ENCODE measurements at places on chromosomes 3 and 15.
A peak's percentile ranks its signal among the peaks of the same experiment; 100 is the strongest.

GRCh38 chr3:38907426-38907825, 91.4 kb upstream of the SCN10A start:
- no peak for DNase-seq

DNA sequence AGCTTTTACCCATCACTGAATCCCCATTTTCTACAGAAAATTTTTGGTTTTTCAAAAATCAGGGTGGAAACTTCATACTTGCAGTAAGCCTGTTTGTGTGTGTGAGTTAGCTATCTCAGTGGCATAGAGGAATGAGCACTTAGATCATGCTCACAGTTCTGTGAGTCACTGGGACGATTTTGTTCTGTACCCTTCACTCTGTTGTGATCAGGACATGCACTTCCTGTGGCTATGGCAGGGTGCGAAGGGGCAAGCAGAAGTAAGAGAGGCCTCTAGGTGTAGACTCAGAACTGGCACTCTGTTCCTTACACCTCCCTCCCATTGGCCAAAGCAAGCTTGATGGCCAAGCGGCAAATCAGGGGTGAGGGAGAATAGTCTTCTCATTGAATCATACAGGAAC, 11.6 kb downstream of the NIPA2 start:
- DNase-seq: no peak

- DNase-seq: peak; percentile 52
Measured at GRCh38 chr3:42387802-42388651, 22.4 kb downstream of the LYZL4 start.

GRCh38 chr3:40086890-40087883, 222.3 kb upstream of the EIF1B start:
- no peak for DNase-seq

- no peak for DNase-seq
Measured at GRCh38 chr15:75961331-75961730, 50.9 kb downstream of the NRG4 start.

DNA sequence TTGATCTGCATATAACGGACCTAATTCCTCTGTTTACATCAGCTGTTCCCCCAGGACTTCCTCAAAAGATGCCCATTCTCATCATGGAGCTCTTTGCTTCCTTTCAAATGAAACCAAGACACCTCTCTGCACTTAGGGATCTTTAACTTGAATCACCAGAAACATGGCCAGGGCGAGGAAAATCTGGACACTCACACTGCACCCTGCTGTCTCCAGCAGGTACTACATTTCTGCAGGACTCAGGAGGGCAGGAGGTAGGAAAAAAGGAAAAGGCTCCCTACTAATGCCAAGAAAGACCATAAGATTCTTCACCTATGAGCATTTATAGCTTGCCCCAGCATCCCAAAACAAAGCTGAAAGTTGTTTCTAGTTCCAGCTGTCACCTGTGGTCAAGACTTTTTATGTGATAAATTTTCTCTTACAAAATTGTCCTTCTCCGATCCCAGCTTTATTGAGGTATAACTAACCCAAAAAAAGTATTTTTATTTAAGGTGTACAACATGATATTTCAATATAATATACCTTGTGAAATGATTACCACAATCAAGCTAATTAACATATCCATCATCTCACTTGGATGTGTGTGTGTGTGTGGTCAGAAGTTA, 87.3 kb upstream of the C15orf61 start:
- no peak for DNase-seq

DNA sequence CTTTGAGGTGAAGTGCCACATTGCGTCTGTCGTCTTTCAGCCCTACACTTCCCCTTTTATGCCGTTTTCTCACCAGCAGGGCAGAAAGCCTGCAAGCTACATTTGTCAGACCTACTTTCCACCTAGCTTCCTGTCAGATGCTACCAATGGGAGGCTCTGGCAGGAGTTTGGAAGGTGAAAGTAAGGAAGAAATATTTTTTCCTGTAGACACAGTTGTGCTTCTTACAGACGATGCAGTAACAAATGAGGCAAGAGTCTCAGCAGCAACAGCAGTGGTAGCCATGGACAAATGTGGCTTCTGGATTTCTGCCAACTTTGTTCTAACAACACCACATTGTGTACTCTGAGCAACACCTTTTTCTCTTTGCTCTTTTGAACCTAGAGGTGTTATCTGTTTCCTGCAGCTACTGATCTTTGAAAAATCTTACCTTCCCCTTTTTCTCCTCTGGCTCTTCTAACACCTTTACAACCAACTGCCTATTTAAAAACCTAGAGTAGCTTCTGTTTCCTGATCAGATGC, 70.6 kb upstream of the STT3B start:
- DNase-seq: peak; percentile 75

GRCh38 chr15:71422530-71423259, 307.4 kb downstream of the THSD4 start:
- DNase-seq: no peak

DNA sequence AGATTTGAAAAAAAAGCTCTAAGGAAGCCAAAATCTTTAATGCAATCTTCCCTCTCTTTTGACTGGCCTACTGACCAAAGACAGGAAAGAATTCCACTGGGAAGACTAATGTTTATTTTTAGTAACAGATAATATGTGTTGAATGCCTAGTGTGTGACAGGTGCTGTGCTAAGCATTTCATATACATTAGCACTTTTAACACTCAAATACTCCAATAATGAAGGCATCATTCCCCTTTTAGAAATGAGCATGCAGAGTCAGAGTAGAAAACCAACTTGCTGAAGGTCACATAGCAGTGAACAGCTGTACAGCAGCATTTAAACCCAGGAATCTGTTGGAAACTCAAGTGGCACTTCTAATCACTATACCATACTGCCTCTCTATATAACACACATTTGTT, 170.6 kb downstream of the MINAR1 start:
- DNase-seq: no peak

GRCh38 chr3:114384558-114384903, 90.7 kb downstream of the TIGIT start:
- no peak for DNase-seq

DNA sequence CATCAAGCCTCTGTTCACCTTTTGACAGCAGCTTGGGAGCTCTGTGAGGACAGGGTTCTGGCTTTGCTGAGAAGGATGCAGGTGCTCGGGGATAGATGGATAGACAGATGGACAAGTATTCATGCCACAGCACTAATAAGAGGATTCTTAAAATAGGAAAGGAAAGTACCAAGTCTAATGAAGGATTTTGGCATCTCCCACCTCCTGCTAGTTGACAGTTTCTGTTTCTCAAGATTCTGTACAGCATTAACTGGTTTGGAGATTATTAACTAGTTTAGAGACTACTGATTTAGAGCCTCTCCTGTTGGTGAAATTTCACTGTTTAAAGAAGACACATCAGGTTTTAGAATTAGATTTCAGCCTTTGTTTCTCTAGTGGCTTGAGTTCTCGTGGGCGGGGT, 152.3 kb downstream of the CACNA1D start:
- DNase-seq: no peak

- peak; percentile 42 for DNase-seq
Measured at GRCh38 chr15:40873694-40874561, at the start of gene RHOV. Gene RHOV (minus strand): TSS chr15:40874234. CDS start chr15:40874139, 95 bp downstream.

GRCh38 chr3:156388497-156389448, 166.1 kb downstream of the SSR3 start:
- DNase-seq: no peak

DNA sequence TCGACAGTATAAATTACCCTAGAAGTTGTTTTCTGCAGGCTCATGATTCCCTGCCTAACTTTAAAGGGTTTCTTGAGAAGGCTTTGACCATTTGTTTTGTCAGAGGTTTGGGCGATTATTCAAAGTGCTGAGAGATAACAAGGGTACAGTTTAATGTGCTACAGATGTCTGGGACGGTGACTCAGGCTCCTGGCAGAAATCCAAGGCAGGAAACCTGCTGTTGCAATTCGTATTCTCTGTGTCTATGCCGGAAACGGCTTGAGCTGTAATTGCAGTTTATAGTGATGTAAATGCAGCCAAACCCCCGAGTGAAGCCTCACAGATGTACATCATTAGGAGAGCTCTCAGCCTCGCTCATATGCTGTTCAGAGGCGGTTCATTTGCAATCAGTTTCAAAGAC, 65.6 kb downstream of the SYNPR start:
- no peak for DNase-seq

DNA sequence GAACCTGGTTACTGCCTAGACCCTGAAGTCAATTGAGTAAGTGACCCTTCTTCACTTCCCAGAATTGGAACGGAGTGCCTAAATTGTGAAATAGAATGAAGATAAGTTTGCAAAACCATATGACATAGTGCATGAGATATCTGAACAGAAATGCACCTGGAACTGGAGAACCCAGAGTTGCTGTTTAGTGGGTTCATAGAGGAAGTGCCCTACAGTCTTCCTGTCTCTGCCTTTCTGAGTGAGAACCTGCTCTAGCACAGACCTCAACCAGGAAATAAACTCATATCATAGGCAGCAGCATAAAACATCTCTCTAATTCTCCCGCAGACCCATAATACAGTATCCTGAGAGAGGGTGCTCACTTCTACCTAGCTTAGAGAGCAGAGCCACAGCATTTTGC, 82.9 kb downstream of the EOMES start:
- no peak for DNase-seq

GRCh38 chr15:80473286-80474223, 69.4 kb downstream of the ARNT2 start:
- no peak for DNase-seq

GRCh38 chr15:47857776-47858167, 140.5 kb downstream of the SEMA6D start:
- DNase-seq: no peak

DNA sequence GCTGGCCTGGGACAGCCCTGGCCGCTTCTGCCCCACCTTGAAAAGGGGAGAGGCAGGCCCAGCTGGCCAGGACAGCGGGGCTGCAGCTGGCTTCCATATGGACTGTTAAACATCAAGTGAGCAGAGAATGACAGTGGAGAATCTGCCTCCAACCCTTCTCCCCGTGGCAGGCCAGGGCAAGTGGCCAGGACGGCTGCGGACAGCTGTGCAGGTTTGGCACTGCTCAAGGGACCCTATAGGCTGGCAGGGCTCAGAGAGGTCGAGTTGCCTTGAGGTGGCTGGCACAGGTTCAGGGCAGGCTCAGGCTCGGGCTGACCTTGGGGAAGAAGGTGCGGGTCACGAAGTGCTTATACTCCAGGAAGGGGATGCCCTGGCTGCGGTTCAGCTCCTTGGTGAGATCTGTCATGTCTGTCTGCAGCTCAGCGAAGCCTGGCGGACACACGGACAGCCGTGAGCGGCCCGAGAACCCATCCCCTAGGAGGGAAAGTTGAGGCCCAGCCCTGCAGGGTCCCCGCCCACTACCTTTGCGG, 24.3 kb downstream of the H1-8 start:
- DNase-seq: no peak

DNA sequence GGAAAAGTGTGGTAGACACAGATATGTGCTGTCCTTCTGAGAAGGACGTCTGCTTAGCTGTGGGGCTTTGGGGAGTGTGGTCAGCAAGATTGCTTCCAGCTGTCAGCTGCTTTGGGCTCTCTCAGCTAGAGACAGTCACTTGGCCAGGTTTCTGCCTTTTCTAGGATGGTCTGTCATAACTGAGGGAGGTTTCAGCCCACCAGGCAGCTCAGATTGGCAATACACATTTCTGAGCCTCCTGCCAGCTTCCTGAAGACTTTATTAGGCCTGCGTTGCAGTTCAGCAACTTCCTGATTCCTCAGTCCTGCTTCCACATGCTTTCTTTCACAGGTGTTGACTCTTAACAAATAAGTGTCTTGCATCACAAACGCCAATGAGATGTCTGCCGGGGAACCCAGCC, 286.5 kb downstream of the SQOR start:
- DNase-seq: no peak

DNA sequence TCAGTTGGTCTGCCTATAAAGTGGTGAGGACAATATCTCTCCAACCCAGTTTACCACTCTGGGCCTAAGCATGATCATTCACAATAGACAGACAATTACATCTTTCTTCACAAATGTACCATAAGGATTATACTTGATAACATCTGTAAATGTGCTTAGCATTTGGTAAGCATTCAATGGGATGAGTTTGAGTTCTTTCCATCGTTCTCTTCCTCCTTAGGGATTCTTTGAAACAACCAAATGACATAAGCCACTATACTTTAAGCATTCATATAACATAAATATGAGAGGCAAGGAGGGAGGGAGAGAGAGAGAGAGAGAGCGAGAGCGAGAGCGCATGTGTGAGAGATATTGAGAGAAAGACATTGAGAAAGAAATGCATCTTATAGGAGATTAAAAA, 303.3 kb upstream of the CBLB start:
- no peak for DNase-seq

- DNase-seq: no peak
Measured at GRCh38 chr15:63366451-63366850, 15.2 kb downstream of the CA12 start.

GRCh38 chr3:87196879-87197278, 30.2 kb upstream of the CHMP2B start:
- no peak for DNase-seq

DNA sequence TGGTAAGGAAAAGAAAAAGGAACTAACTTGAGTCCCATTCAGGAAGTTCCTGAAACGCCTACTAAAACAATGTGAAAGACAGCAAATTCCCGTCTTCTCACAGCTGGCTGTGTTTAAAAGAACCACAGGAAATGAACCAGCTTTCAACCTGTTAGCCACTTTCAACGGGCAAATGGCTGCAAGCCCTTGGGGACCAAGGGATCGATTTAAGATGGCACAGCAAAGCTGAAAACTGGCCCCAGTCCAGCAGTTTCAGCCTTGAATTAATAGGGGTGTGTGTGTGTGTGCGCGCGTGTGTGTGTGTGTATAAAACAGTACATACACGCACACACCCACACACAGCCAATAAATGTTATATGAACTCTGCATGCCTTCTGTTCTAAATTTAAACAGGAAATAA, 168.7 kb upstream of the TMCO5A start:
- DNase-seq: no peak

- DNase-seq: no peak
Measured at GRCh38 chr3:37661615-37662306, 199.9 kb upstream of the CTDSPL start.

DNA sequence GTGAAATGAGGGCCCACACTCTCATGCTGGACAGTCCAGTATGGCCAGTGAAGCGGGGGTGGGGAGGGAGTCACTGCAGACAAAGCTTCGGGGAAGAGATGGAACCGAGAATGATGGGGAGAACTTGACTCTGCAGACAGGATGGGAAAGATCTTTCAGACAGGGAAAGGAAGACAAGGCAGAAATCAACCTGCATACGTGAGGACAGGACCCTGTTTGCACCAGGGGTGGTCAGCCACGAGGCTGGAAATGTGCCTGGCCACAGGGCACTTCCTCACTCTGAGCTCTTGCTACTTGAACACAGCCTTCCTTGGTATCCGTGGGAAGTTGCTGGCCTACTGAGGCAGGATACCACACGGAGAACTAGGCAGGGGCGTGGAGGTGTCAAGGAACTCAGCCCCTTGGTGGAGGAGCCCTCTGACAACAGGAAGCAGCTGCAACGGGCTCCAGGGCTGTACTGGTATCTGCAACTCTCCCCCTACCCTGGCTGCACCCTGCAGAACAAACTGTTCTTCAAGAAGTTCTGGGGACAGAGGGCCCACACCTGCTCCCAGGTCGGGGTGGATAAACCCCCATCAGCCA, 9.3 kb upstream of the SRP14 start:
- DNase-seq: peak; percentile 25

GRCh38 chr3:111373239-111373638, 168.8 kb upstream of the CD96 start:
- DNase-seq: no peak

- no peak for DNase-seq
Measured at GRCh38 chr3:158267015-158267414, 157.1 kb downstream of the RSRC1 start.

GRCh38 chr3:106176734-106177133, 307.9 kb upstream of the CBLB start:
- peak; percentile 77 for DNase-seq
